IMR-90 (cell line): ENCODE measurements at places on chromosomes 12 and 14. TPM values are rescaled to one million over a fixed set of nuclear protein-coding genes. Genes with fewer than 3 reads are reported as not detected.

- H3K27ac ChIP-seq: no peak overlapping the region
- no peaks in the 10 kb centered on the region for H3K36me3 ChIP-seq
- no peaks in the 10 kb centered on the region for H3K4me1 ChIP-seq
- no peak for DNase-seq
- H3K4me3 ChIP-seq: no peak overlapping the region
Observed at GRCh38 chr14:56774503-56774902, 35.8 kb downstream of the OTX2 start.

DNA sequence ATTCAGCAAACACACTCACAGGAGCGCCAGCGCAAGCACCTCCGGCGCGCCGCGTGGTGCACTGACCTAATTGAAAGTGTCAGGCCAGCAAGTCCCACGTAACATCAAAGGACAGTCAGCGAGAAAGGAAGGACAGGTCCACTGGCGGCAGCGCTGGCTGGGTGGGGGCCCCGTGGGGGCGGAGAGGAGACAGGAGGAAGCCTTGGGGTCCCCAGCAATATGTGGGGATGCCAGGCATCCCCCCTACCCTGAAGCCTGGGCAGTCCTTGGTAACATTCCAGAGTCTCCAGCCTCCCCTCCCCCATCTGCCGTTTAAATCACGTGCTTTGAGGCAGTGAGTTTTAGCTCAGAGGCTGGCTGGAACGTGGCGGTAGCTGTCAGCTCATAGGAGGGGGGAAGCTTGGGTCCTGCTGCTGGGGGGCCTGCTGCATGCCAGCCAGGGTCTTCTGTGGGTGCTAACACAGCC lies 159.2 kb downstream of the CALM1 start:
- no peak overlapping the region for H3K4me3 ChIP-seq
- no peak overlapping the region for H3K27ac ChIP-seq
- no peaks in the 10 kb centered on the region for H3K27me3 ChIP-seq

DNA sequence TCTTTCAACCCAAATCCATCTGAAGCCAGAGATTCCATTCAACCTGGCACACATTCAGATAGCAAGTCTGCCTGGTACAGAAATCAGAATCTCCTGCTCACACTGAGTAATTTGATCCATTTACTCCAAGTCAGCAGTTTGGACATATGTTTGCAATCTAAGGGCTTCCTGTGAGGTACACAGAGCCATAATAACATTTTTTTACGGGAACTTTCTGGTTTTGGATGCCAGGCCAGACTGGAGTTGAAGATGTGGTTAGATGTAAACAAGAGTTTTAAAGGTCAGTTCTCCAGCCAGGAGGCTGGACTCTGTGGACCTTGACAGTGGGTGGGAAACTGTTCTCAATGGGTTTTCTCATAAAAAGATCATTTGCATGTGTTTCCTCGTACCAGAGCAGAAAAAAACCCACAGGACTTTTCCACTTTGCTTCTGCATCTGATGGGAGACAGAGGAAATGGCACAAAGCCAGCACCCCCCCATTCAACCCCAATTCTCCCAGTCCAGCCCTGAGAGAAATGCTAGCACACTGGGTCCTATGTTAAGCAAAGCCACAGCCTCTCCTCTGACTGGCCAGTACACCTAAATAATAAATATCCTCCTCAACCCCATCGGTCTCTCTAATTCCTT lies 17.7 kb upstream of the TSPAN11 start:
- DNase-seq: peak; percentile 45
- no peak overlapping the region for H3K4me3 ChIP-seq
- H3K36me3 ChIP-seq: no peaks in the 10 kb centered on the region
- no peak overlapping the region for H3K27ac ChIP-seq

GRCh38 chr12:42534184-42534838 lies 55.2 kb downstream of the PRICKLE1 start:
- H3K27me3 ChIP-seq: no peaks in the 10 kb centered on the region
- no peaks in the 10 kb centered on the region for H3K36me3 ChIP-seq
- peaks cover 2% of the 10 kb centered on the region; the same call in 1 of the 2 replicates for H3K4me1 ChIP-seq
- no peak overlapping the region for H3K4me3 ChIP-seq

The CLEC1B gene
- total RNA-seq: not detected in 2 replicates

The UNG gene
- total RNA-seq: 13.1 and 13.3 TPM in 2 replicates

The PLEKHH1 gene
- under 0.01 TPM in 2 replicates for total RNA-seq

The PTPRB gene
- total RNA-seq: 5.3 and 6.5 TPM in 2 replicates
